Gastroesophageal sphincter (tissue), 4 donors: ENCODE measurements at places on chromosomes 16 and 17. TPM values are rescaled to one million over a fixed set of nuclear protein-coding genes. Genes with fewer than 3 reads are reported as not detected.

DNA sequence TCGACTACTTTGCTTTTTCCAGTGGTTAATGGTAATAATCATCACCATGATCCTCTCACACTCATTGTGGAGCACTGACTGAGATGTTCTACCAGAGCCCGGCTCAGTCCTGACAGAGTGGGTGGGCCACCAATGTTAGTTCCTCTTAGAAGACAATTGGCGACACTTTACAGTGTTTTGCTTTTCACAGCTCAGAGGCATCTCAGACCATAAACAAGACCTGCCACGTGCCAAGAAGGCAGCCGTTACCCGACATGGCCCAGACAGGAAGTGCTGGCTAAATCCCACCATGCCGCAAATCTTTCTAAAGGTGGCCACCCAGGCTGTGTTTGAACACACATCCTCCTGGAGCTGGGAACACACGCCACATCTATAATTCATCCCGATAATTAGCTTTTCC lies 103.7 kb downstream of the XYLT1 start:
- no peak for ATAC-seq

- no peak for ATAC-seq
These were observed 18.8 kb upstream of the ASGR2 start for GRCh38 chr17:7133424-7133823.

DNA sequence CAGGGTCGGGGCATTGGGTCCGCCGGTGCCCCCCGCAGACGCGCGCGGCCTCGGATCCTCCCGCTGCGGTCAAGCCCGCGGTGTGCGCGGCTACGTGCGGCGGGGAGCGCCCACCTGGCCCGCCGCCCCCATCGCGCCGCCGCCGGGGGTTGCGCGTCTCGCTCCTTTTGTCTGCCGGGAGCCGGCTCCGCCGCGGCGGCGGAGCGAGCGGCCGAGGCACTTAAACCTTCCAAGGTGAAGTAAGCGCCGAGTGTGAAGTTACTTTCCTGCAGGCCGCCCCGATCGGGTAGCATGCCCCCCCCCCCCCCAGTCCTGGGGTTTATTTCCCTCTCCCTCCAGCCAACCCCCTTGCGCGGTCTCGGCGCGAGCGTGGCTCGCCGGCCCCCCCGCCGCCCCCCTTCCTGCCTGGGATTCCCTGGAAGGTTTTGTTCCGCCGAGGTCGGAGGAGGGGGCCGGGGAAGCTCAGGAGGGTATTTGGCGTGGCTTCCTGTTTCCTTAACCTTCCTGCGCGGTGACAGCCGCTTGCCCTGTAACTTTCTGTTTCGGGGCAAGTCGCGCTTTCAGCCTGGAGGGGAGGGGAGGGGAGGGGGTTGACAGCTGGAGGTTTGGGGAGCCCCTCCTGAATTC lies 56.6 kb upstream of the GSE1 start:
- ATAC-seq, result peak; percentile 14

- ATAC-seq, result no peak
These were observed 11.5 kb upstream of the LGALS3BP start for GRCh38 chr17:78991017-78991738.

DNA sequence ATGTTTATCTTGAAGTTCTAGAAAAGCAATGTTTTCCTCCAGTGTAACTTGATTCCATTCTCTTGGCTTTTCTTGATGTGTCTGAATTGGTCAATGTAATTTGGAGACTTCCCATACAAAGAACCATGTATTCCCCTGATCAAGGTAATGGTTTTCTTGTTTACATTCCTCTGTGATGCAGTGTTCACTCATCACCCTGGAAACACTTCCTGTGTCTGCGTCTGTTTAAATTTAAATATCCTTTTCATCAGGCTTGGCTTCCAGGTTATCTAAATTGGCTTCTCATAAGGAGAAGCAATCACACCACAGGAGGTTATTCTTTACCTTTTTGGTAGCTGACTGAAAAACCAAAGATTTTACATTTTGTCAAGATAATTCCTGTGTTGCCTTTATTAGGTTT lies 237.3 kb upstream of the WSCD1 start:
- ATAC-seq, result no peak

PYY gene
- total RNA-seq, result not detected

GRCh38 chr17:2695961-2696760 lies 15.4 kb downstream of the CLUH start:
- ATAC-seq, result no peak

- no peak for ATAC-seq
These were observed 37.4 kb downstream of the ZDHHC7 start for GRCh38 chr16:84973776-84974523.

GRCh38 chr16:87851601-87852000 lies 17.7 kb downstream of the SLC7A5 start:
- no peak for ATAC-seq

CLDN9 gene
- total RNA-seq, result 0.32 TPM

DNA sequence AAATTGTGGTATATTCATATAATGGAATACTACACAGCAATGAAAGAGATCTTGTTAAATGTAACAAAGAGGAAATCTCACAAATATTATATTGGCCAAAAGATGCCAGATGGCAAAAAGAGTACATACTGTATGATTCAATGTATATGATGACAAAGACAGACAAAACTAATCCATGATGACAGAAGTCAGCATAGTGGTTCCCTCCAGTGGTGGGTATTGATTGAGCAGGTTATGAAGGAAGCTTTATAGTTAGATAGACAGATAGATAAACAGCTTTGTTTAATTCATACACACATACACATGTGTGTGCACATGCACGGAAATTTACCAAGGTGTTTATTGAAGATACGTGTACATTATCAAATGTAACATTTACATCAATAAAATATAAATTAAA lies 74.4 kb upstream of the SMIM36 start:
- ATAC-seq, result no peak

EDC4 gene
- 72.6 TPM for total RNA-seq

GRCh38 chr16:53159781-53160436 lies 105.1 kb downstream of the CHD9 start:
- ATAC-seq, result peak; percentile 43

TBC1D3K gene
- total RNA-seq, result not detected

DNA sequence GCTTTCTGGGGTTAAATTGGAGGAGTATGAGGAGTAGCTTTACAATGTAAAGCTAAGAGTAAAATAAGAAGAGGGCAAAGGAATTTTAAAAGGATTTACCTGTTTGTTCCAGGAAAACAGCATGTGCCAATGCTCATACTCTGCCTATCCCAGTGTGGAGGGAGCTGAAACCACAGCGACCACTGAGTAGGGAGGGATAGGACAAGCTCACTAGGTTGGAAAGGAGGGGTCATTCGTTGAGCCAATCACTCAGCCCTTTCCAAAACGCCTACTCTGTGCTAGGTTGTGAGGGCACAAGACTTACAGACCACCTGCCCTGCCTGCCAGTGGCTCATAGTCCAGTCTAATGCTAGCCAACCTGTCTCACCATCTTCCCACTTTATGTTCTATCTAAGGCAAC lies 1.1 kb upstream of the DNAJC7 start:
- ATAC-seq, result no peak

GRCh38 chr17:36945959-36946725 lies 2.6 kb upstream of the AATF start:
- ATAC-seq, result no peak

GRCh38 chr17:18932360-18933055 lies 19.5 kb upstream of the SLC5A10 start:
- ATAC-seq, result no peak

DNA sequence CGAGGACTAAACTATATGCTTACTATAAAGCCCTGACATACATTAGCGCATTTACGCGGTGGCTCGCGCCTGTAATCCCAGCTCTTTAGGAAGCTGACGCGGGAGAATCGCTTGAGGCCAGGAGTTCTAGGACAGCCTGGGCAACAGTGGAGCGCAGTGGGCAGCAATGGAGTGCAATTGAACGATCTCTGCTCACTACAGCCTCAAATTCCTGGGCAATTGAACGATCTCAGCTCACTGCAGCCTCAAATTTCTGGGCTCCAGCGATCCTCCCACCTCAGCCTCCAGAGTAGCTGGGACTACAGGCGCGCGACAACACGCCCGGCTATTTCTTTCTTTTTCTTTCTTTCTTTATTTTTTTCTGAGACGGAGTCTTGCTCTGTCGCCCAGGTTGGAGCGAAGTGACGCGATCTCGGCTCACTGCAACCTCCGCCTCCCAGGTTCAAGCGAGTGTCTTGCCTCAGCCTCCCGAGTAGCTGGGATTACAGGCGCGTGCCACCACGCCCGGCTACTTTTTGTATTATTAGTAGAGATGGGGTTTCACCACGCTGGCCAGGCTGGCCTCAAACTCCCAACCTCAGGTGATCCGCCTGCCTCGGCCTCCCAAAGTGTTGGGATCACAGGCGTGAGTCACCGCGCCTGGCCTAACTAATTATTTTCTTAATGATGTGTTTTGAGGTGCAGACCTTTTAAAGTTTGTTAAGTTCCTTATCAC lies 506 bp upstream of the COG7 start:
- ATAC-seq, result peak; percentile 4

GJD3 gene
- total RNA-seq, result not detected

NOD2 gene
- 0.82 TPM for total RNA-seq

GCGR gene
- total RNA-seq, result 0.47 TPM

- ATAC-seq, result no peak
These were observed 42.5 kb downstream of the C16orf78 start for GRCh38 chr16:49416001-49416675.

CA5A gene
- total RNA-seq, result not detected

DNA sequence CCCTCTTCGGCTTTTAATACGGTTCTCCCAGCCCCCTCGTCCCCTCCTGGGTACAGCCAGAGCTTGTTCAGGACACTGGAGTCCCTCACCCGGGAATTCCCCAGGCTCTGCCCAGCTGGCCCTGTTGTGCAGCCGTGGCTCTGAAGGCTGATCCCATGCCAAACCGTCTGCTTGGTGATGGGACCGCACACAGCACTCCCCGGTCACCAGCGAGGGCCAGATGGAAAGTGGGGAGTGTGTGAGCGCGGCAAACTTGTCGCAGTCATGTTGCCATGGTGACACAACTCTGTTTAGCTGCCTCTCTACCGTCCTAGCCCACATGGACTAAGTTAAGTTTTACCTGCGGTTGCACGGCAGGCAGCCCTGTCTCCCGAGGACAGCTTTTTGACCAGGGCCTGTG lies 107.9 kb downstream of the RAP1GAP2 start:
- no peak for ATAC-seq

SLC5A2 gene
- total RNA-seq, result not detected

- no peak for ATAC-seq
These were observed 4.0 kb downstream of the IRX5 start for GRCh38 chr16:54934481-54935265.
